ENCODE measurements at places on chromosomes 6 and 20.

DNA sequence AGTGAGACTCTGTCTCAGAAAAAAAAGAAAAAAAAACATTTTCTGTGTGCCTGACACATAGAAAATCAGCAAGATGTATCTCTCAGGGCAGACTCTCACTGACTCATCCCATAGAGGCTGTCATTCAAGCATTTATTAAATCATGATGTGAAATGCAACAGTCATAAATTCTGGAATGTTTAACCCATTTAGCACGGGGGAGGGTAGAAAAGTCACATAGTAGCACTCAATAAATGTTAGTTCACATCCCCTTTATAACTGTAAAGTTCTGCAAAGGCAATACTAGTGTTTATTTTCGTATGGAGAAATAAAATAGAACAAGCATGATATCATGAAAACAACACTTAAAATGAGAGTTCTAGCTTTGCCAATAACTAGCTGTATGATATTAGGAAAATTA lies 15.5 kb upstream of the CARMIL1 start:
- peak; percentile 72 for DNase-seq

DNA sequence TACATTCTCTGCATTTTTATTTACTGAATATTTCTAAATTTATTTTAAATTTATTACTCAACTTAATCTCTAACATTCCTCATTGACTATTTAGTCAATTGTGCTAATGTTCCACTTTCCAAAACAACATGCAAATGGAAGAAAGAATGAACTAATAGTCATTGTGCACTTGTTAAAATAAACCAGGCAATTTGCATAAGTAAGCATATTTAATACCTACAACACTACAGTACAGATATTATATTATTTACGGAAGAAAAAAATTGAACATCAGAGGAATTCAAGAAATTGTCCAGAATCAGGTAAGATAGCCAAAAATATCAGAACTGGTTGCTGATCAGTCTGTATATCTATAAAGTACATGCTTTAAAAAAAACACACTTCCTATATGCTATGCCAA lies 320.5 kb downstream of the CENPW start:
- no peak for DNase-seq

DNA sequence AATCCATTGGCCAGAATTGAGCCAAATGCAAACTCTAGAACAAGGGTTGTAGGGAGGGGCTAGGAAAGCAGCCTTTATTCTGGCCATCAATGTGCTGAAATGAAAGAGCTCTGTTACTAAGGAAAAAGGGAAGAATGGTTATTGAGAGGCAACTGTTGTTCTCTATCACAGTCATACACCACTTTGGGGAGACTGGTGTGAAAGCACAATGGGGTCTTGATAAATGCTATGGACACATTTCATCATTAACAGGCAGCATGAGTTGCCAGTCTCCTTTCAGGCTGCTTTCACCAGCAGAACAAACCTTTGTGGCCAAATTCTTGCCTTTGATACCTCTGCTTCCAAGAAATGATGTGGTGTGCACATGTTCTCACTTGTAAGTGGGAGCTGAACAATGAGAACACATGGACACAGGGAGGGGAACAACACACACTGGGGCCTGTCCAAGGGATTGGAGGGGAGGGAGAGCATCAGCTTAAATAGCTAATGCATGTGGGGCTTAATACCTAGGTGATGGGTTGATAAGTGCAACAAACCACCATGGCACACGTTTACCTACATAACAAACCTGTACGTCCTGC lies 86.2 kb downstream of the CDS2 start:
- no peak for DNase-seq

DNA sequence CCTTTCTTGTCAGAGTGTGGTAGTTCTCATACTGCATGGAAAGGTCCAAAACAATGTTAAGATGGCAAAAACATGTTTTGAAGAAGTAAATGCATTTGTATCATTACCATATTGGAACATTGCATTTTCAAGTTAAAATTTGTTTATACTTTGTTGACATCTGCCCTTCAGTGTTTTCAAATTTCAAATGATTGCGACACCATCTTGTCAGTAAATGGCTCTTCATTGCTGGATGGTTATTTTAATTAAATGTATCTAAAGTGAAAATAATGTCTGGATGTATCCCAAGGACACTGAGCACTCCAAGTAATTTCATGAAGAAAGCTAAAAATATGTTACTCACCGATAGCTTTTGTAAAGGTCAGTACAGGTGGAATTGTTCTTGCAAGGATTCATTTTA lies 761.6 kb downstream of the EYS start:
- DNase-seq = no peak

GRCh38 chr6:151524059-151524458 lies 30.2 kb downstream of the CCDC170 start:
- no peak for DNase-seq

DNA sequence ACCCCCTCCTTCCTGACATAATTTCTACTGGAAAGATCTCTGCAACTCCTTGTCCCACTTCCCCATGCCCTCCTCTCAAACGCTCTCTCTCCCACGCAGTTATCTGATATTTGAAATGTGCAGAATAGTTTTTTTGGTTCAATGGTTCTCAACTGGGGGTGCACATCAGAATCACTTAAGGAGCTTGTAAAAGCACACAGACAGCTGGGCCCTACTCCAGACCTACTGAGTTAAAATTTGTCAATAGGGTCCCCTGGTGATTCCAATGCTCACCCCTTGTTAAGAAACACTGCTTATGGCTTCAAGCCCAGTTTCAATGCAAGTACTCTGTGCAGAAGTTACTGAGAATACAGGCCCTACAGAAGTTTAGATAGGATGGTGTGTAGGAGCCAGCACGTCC lies 45.2 kb upstream of the KCNK16 start:
- DNase-seq = no peak

GRCh38 chr6:107491138-107491609 lies 1.3 kb downstream of the SOBP start:
- no peak for DNase-seq

DNA sequence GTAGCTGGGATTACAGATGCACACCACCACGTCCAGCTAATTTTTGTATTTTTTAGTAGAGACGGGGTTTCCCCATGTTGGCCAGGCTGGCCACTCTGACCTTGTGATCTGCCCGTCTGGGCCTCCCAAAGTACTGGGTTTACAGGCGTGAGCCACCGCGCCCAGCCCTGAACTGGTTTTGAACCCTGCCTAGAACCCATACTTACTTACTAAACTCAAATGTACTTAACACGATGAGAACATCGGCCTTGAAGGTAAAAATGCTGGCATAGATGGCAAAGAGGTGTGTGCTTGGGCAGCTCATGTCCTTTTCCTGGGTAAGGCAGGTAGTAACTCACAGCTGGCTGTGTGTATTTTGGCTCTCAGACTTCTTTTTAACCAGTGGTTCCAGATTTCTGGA lies 3.2 kb upstream of the ARMC12 start:
- DNase-seq = no peak

- no peak for DNase-seq
Measured at GRCh38 chr6:144652292-144652891, 367.3 kb downstream of the UTRN start.

- no peak for DNase-seq
Measured at GRCh38 chr6:71444222-71444621, 155.6 kb downstream of the OGFRL1 start.

DNA sequence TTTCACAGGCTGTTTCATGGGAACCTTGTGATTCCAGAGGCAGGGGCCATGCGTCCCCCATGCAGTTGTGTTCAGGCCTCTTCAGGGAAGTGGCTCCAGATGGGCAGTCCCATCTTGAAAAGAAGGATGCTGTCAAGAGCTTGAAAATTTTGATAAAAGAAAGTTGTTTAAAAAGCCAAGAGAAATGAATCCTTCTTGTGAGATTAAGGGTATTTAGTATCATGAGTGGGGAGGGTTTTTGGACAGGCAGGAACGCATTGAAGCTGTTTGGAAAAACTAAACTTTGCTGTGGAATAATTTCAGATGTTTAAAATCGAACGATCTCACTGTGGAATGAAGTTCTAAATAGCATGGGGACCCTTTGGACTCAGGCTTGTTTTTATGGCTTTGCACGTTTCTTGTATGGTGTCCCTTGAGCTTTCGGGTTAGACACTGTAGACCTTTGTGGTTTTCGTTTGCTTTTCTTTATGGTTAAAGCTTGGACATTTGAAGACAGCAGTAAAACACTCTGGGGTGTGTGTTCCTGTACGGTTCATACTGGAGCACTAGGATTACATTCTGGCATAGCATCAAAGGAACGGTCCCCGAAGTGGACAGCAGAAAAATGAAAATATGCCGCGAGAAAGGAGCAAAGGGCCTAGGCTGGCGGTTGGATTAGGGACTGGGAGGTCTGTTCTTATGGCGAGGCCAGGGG lies 18.2 kb downstream of the KIF25 start:
- DNase-seq = no peak

DNA sequence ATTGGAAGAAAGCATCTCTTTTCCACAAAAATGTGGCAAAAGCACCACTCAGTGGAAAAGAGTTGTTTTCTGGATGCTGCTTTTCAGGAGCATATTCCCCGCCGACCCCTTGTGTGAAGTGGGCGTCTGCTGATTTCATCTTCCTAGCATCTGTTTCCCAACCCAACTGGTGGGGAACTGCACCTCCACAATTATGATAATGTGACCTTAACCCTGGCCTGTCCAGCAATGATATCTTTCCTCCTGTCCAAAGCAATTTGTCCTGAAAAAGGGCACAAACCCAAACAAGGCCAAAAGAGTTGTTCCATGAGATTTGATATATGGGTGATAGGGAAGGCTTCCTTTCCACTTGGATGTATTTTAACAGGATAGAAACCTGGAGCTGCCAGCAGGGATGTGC lies 7.3 kb upstream of the SMIM8 start:
- DNase-seq = no peak

DNA sequence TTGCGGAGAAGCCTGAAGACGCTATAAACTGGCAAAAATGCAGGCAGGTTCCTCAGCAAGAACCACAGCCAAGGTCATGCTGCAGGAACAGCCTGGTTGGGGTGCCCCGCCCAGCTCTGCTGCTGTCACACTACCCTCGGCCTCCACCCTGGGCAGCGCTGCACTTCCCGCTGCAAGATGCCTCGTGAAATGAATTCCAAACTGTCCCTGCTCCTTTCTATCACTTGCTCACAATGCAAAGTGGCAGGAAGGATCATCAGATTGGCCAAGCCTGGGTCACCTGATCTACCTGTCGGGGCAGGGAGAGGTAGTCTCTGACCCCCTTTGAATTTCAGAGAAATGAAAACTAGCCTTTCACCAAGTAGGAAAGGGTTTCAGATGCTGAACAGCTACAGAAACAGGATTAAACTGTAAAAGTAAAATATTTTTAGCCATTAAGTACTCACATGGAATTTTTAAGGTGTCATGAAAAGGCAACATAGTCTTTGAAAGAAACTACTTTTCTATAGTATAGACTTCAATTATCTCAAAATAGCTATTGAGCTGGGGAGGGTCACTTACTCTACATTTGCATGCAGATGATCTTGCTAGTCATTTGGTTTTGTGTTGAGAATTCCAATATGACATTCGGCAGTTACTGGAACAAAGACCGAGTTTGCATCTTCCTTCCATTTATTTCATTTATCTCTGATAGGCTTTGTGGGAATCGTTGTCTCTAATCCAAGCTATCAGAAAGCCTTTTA lies 236.4 kb upstream of the ASCC3 start:
- no peak for DNase-seq

GRCh38 chr6:163866192-163866591 lies 451.7 kb downstream of the QKI start:
- no peak for DNase-seq

- DNase-seq = no peak
Measured at GRCh38 chr6:33104887-33105286, 29.1 kb downstream of the HLA-DPB1 start.

GRCh38 chr20:57117296-57117695 lies 149.1 kb downstream of the BMP7 start:
- DNase-seq = no peak

DNA sequence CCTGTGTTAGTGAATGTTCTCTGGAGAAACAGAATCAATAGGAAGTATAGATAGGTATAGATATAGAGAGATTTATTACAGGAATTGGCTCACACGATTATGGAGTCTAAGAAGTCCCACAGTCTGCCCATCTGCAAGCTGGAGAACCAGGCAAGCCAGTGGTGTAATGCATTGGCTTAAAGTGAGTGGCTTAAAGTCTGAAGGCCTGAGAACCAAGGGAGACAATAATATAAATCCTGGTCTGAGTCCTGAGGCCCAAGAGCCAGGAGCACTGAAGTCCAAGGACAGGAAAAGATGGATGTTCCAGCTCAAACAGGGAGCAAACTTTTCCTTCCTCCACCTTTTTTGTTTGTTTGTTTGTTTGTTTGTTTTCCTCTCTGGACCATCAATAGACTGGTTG lies 131.2 kb upstream of the LRFN2 start:
- no peak for DNase-seq

GRCh38 chr20:3045816-3046676 lies at the start of gene MRPS26:
TSS of gene MRPS26 (plus strand) at chr20:3046052. CDS start at chr20:3046069, 17 bp downstream.
- DNase-seq = peak; percentile 50

DNA sequence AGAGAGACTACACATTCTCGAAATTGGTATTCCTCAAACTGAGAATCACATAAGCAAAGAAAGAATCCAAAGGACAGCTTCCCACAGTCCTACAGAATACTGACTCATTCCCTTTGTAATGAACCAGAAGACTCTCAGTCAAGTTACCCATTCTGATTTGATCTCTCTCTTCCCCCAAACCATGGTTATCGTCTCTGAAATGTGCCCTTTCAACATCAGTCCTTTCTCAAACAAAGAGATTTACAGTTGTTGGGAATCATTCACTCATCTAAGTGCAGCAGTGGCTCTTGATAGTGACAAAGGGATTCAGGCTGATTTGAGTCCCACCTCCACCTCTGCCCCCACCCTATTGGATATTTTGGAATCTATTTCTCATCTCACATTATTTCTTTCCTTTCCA lies 15.0 kb upstream of the RSPO3 start:
- DNase-seq = no peak

GRCh38 chr6:128209771-128210170 lies 308.9 kb upstream of the THEMIS start:
- no peak for DNase-seq

- DNase-seq = no peak
Measured at GRCh38 chr6:14194483-14194882, 76.9 kb downstream of the CD83 start.

DNA sequence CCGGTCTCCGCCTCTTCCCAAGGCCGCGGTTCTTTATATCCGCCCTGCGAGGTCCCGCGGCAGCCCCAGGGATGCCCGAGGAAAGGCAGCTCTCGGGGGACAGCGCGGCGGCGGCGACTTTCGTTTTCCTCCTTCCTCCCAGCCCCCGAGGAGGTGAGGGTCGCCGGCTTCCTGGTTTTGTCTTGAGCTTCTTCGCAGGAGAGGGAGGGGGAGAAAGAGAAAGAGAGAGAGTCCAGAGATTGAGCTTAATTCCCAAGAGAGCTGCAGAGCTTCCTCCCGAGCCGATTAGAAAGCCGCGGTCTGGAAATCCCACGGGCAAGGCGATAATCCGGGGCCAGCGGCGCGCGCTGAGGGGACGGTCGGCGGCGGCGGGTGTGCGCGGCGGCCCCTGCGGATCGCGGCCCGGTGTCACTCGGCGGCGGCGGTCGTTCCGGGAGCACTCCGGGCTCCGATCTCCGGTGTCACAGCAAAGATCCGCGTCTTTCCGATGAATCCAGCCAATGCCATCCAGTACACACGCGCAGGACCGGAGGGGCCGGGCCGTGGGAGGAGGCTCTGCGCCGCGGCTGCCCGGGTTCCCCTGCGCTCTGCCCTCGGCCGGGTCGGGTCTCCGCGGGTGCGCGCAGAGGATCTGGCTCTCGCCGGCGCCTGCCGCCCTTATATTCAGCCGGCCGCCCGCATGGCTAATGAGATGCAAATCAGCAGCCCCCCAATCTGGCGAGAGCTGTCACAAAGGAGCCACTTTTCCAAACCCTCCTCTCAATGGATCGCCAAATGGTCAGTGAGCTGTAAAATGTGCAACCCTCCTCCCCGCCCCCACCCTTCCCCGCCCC lies at the start of gene DLL1:
Gene DLL1, minus strand, starts transcription at position 783 of the 833 bp plus-strand sequence. CDS start 939 bp downstream, outside the sequence.
- no peak for DNase-seq

GRCh38 chr20:53751620-53752318 lies 158.1 kb upstream of the ZNF217 start:
- DNase-seq = no peak

Data from HFF-Myc (cell line).